ENCODE measurements at places on chromosomes 6 and 20.

- DNase-seq: no peak
Measured at GRCh38 chr20:38723848-38724625, at the start of gene SLC32A1. Gene SLC32A1, plus strand, starts transcription at chr20:38724486. Its CDS starts 239 bp downstream, at chr20:38724725.

GRCh38 chr6:42984924-42985475, 630 bp downstream of the PPP2R5D start:
- DNase-seq: no peak

- DNase-seq: no peak
Measured at GRCh38 chr6:115159733-115160132, 816.9 kb upstream of the HS3ST5 start.

DNA sequence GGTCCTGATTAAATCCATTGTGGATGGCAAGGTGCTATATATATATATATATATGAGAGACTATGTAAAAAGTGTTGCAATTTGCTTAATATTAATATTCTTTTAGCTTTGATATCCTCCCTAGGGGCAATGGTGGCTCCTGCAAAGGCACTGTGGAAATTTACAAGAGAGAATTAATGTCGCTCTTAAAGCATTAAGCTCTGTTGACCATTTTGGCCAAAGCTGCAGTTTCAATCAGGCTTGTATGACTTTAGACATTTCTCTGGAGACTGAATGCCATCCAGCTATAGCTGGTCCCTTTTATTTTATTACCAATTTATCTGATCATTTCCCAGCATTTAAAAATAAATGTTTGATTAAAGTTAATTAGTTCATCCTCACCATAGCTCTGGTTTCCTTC, 155.3 kb downstream of the JARID2 start:
- no peak for DNase-seq

GRCh38 chr20:64136004-64136710, 28.1 kb upstream of the MYT1 start:
- DNase-seq: peak; percentile 46

- DNase-seq: no peak
Measured at GRCh38 chr6:35427851-35428321, 24.3 kb upstream of the FANCE start.

GRCh38 chr6:156806155-156806554, 29.0 kb downstream of the ARID1B start:
- DNase-seq: no peak

GRCh38 chr6:157235600-157236039, 87.7 kb downstream of the TMEM242 start:
- DNase-seq: peak; percentile 82

- DNase-seq: no peak
Measured at GRCh38 chr20:58622671-58623578, 28.2 kb upstream of the STX16 start.

DNA sequence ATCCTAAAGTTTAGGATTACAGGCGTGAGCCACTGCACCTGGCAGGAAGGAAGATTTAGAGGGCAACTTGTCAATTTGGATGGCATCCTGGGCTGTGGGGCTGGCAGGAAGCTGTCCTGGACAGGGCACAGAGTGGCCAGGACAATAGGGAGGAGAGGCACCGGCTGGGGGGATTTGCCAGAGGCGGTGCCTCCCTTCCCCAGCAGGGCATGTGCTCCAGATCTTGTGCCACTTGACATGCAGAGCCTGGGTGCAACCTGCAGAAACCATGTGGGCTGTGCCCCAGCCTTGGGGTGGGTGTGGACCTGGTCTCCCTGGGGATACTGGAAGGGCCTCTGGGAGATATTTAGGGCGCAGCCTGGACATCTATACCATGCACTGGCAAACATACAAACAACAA, 58.6 kb upstream of the EEF1A1 start:
- no peak for DNase-seq

- DNase-seq: no peak
Measured at GRCh38 chr20:37925265-37926165, 22.6 kb downstream of the VSTM2L start.

GRCh38 chr6:90940812-90941481, 354.1 kb upstream of the MAP3K7 start:
- DNase-seq: no peak

GRCh38 chr6:159535656-159536350, 157.2 kb downstream of the SOD2 start:
- DNase-seq: no peak

- DNase-seq: no peak
Measured at GRCh38 chr6:32397252-32397920, 9.6 kb downstream of the BTNL2 start.

GRCh38 chr20:41054070-41054846, 25.6 kb downstream of the TOP1 start:
- DNase-seq: no peak

DNA sequence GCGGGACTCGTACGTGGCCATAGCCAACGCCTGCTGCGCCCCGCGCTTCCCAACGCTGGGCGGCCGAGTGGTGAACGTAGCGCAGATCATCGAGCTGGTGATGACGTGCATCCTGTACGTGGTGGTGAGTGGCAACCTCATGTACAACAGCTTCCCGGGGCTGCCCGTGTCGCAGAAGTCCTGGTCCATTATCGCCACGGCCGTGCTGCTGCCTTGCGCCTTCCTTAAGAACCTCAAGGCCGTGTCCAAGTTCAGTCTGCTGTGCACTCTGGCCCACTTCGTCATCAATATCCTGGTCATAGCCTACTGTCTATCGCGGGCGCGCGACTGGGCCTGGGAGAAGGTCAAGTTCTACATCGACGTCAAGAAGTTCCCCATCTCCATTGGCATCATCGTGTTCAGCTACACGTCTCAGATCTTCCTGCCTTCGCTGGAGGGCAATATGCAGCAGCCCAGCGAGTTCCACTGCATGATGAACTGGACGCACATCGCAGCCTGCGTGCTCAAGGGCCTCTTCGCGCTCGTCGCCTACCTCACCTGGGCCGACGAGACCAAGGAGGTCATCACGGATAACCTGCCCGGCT, 3.4 kb downstream of the SLC32A1 start:
- no peak for DNase-seq

DNA sequence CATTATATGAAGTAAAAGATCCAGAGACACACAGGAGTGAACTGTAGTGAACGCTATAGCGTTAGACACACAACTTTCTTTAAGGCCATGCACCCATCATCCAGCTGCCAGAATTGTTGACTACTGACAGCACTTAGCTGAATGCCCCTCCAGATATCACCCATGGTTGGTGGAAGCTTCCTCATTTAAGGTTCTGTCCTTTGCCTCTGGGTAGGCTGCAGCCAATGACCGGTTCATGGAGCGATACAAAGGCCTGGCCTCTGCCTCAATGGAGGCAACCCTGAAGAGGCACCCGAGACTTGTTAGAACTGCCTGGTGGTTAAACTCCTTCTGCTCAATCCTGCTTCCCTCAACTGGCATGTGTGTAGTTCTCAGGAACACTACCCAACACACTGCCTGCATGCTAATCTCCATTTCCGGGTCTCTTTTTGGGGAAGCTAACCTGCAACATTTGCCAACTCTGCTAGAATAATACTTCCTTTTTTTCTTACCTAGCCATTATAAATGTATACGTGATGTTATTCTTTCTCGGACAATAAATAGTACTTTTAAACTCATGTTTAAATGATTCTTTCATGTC, 49.8 kb upstream of the THEMIS start:
- DNase-seq: no peak

GRCh38 chr6:31305703-31306219, 33.9 kb upstream of the HLA-C start:
- no peak for DNase-seq

- no peak for DNase-seq
Measured at GRCh38 chr20:42099101-42099500, 480.9 kb upstream of the CHD6 start.

DNA sequence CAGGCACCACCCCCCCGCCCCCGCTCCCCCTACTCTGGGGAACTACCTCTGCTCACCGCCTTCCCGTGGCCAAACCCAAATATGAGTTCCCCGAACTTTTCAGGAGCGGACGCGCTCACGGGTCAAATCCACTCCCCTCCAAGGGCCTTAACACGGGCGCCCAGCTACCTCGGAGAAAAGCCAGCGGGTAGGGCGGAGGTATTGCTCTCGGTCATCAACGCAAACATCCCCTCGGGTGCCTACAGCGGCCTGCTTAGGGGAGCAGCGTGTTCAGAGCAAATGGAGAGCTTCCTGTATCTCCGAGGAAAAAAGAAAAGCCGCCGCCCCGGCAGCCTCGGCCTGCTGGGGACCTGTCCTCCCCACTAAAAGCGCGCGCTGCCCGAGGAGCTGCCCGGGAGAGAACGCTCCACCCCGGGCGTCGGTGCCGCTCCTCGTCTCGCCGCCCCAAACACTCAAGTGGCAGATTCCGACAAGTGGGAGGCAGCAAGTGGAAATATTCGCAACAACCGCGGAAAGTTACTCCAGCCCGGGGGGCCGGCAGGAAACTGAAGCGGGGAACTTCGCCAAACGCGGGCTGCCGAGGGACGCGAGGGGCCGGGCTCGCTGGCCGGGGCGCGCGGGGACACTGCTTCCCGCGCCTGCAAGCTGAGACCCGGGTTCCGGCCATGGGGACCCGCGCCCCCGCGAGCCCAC, 699 bp downstream of the PTPRT start:
- no peak for DNase-seq

DNA sequence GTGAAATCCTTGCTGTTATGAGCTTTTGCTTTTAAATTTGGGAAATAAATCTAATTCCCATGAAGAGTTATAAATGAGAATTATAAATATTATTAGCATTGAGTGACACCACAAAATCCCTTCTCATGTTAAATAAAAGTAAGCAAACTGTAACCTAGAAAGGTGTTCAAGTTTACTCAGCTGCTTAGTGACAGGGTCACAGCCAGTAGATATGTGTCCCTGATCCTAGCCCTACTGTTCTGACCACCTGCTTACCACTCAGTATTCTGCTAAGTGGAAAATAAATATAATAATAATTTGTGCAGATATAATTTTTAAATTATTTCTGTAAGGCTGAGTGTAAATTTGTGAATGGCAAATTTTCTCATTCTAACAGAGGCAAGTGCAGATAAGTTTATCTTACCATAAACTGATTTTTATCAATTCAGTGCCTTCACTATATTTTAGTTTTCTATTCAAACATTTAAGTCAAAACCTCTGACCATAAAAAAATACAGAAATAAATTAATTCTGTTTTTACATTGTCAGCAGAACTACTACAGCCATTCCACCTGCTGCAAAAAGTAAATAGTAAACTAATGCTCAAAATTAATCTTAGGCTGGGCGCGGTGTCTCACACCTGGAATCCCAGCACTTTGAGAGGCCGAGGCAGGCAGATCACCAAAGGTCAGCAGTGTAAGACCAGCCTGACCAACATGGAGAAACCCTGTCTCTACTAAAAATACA, 118.2 kb downstream of the TENT5A start:
- no peak for DNase-seq

GRCh38 chr6:138008791-138009190, 98.4 kb downstream of the PERP start:
- DNase-seq: no peak

DNA sequence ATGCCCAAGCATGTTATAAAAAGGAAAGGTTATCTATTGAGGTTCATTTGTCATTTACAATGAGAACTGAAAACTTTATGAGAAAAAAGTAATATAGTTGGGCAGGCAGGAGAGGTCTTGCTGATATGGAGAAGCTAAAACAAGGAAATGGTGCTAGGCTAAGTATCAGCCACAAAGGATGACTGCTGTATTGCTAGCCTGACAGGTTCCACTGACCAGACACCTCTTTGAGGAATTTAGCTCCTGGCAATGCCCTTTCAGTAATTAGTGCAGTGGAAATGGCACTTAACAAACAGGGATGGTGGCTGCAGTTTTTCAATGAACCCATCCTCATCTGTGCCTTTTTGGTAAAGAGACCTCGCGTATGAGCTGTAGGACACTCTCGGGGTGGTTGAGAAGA, 284.4 kb downstream of the ZFAND3 start:
- no peak for DNase-seq

GRCh38 chr6:70133246-70133645, 169.6 kb downstream of the COL9A1 start:
- no peak for DNase-seq

GRCh38 chr6:62974452-62974851, 236.8 kb upstream of the FKBP1C start:
- DNase-seq: no peak

GRCh38 chr6:105790635-105791034, 295.5 kb upstream of the PRDM1 start:
- no peak for DNase-seq
